ENCODE measurements at places on chromosomes 13 and 19. TPM values are rescaled to one million over a fixed set of nuclear protein-coding genes. Genes with fewer than 3 reads are reported as not detected.

DNA sequence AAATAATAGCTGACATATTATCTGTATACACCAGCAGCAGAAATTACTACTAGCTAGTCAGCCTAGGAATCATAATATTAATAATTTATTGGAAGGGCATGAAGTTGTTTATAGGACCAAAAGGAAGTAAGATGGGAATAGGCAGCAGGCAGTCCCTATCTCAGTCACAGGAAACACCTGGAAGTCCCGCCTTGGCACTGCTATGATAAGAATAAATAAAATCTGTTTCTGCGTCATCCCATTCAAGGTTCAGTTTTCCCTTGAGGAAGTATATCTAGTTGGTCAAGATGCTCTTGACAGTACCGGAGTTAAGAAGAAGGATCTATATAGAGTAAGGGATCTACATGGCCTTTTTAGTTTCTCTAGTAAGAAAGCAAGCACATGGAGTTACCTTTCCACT, 830.8 kb downstream of the DIAPH3 start:
- no peak for DNase-seq

DNA sequence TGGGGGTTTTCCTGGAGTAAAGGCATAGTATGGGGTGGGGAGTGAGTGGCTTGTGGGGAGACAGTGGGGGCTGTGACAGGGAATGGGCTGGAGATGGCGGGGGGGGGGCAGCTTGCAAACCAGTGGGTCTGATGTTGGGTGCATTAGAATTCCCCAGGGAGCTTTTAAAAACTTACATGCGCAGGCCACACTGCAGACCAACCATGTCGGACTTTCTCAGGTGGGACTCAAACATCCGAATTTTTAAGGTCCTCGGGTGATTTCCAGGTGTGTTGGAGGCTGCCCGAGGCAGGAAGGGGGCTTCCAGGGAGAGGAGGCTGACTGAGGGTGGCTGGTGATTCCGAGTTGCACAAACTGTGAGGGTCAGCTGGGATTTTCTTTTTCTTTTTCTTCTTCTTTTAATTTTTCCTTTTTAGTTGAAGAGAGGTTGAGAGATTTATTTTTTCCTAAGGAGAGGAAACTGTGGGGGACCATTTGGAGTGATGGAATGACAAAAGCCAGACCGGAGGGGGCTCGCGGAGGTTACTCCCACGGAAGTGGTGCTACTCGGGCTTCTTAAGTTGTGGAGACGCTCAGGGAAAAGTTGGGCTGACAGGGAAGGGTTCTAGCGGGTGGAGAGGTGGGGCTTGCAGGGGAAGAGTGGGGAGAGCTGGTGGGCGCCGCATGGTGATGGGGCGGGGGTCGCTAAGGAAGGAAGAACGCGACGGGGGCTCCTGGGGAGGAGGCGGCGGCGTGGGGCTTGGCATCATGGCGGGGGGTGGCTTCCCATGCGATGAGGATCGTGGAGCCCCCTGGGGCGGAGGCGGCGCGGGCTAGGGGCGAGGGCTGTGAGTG, 997 bp upstream of the CACNG8 start:
- no peak for DNase-seq

The DLL3 gene
- not detected for total RNA-seq

GRCh38 chr13:78679329-78679728, 20.4 kb upstream of the OBI1 start:
- DNase-seq: no peak

The TMEM272 gene
- total RNA-seq: not detected

DNA sequence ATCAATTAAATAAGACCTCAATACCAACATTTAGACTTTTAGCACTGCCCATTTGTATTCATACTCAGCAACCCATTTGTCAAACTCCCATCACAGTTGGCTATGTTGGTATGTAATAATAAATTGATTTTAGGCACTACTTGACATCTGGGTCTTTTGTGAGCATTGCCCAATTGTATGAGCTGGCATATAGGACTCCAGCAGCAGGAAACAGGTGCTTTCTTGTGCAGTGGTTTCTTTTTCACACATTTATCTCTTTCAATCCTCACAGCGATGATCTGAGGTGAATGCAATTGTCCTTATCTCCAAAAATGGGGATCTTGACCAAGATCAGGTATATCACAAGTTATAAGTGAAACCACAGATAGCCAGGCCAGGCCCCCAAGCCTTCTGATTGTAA, 96.9 kb upstream of the OXGR1 start:
- no peak for DNase-seq

DNA sequence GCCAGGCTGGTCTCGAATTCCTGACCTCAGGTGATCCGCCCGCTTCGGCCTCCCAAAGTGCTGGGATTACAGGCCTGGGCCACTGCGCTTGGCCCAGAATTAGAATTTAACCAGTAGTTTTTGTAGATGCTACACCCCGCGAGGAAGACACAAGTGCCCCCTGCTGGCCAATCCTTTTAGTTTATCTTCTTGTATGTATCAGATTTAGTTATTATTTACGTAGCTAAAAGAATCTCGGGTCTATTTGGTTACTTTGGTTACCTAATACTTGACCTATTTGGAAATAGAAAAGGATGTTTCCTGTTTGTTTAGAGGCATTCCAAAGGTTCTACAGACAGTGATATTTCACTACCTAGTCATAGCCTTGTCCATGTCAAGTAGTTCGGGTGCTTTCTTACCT, 22.0 kb downstream of the MUC16 start:
- DNase-seq: no peak

GRCh38 chr19:33402421-33403220, 29.1 kb downstream of the CEBPG start:
- peak; percentile 67 for DNase-seq

DNA sequence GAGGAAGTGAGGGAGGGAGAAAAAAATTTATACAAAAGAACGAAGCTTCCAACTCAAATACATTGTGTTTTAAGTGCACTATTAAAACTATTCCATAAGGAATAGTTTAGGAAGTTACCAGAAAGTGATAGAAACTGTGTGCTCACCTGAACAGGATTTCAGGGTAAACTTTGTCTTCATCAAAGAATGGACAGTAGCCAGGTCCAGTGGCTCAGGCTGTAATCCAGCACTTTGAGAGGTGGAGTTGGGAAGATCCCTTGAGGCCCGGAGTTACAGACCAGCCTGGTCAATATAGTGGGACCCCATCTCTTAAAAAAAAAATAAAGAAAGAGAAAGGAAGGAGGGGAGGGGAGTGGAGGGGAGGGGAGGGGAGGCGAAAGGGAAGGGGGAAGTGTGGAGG, 13.0 kb upstream of the CDADC1 start:
- DNase-seq: no peak

The CEACAM3 gene
- 1.2 TPM for total RNA-seq

DNA sequence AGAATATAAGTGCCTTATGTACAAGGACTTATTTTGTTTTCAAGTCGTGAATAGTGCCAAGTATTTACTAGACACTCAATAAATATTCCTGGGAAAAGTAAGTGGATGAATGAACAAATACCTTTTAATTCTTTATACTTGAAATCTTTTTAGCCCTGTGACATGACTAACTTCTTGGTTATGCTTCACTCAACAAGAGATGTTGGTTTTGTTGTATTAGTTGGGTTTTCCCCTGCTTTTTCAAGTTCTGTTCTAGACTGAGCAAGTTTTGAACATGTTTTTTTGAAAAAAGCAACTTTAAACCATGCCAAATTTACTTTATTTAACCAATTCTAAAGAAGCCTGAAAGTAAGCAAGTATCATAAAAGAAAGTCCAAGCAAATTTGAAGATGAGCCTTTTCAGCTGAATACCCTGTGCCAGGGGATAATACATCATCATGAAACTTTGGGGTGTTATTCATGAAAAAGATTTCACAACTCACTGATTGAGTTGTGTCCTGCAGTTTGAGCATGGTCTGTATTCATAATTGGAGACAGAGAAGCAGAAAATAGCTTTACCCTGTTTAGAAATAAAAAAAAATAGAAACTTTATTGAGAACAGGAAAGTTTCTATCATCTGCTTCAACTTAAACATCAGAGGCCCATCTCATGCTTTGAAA, 11.1 kb downstream of the LMO7 start:
- no peak for DNase-seq

The MYO1F gene
- total RNA-seq: 106 TPM

The KLK3 gene
- not detected for total RNA-seq

The CEACAM8 gene
- total RNA-seq: not detected

GRCh38 chr13:110985541-110985940, 70.7 kb upstream of the ANKRD10 start:
- no peak for DNase-seq

DNA sequence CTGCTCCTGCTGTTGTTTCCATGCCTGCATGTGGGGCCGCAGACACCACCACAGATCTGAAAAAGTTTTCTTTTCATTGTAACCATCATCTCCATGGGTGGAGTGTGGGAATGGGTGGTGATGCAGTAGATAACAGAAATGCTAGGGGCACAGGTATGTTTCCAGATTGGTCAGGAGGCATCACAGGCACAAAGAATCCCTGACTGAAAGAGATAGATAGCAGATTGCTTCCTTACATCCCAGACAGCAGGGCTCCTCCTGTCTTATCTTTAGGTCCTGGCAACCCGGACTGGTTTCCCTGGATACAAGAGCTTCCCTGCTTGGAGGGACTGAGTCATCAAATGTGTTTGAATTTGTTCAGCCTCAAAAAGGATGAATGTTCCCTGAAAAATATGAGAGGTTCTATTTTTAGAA, 1937.6 kb downstream of the PCDH9 start:
- no peak for DNase-seq

DNA sequence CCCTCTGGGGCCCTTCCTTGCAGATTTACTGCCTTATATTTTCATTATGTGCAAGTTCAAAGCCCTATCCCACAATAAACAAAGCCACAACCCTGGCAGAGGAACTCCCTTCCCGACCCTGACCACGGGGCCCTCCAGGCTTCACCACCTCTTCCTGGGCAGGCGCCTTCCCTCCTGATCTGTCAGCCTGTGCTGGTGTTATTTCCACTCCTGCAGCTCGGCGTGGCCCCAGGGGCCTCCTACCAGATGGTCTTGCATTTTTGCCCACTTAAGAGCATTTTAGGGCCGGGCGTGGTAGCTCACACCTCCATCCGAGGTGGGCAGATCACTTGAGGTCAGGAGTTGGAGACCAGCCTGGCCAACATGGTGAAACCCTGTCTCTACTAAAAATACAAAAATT, 22.8 kb downstream of the SLC15A1 start:
- DNase-seq: no peak

DNA sequence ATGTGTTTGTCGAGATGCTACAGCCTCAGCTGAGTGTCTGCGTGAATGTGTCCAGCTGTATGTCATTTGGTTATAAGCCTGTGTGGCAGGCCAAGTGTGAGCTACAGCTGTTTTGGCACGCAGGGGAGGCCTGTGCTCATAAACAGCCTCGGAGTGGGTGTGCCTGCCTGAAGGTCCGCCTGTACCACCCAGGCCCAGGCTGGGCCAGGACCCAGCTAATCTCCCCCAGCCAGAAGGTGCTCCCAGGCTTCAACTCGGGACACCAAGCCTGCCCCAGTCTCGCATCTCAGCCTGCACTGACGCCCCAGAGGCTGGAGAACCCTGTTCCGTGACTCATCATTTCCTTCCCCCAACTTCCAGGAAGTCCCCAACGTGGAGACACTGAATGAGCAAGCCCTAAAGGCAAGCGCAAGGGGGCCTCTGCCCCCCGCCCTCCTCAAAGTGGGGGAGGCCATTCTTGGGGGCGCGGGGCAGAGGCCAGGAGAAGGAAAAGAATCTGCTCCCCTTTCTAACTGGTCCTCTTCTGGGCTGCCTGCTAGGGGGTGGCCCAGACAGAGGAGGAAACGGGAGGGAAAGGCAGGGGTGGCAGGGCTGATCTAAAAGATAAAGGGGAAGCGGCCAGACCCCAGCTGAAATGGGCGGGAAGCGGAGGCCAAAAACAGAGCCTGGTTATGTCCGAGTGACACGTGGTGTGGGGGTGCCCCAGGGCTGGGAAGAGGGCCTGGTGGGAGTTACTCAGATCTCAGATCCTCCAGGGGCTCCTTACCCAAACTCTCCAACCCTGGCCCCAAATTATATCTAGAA, 2.0 kb downstream of the SLC1A5 start:
- DNase-seq: peak; percentile 86

- no peak for DNase-seq
Measured at GRCh38 chr13:86757236-86757978, 913.8 kb upstream of the SLITRK5 start.

GRCh38 chr13:43304945-43305344, 281.6 kb downstream of the DNAJC15 start:
- DNase-seq: no peak

DNA sequence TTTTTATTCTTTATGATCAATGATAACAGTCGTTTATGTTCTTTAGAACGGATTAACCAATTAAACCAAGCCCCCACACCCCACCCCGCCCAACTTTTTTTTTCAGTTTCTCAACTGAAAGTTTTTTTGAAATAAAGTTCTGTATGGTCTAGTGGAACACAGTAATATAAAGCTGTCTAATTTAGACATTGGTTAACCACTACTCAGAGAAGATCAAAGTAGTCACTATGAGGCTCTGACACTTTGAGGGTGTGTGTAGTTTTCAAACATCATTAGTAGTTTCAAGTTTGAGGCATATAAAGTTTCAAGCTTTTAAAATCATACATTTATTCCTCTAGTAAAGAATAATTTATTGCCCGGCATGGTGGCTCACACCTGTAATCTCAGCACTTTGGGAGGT, 413.2 kb downstream of the EFNB2 start:
- no peak for DNase-seq

DNA sequence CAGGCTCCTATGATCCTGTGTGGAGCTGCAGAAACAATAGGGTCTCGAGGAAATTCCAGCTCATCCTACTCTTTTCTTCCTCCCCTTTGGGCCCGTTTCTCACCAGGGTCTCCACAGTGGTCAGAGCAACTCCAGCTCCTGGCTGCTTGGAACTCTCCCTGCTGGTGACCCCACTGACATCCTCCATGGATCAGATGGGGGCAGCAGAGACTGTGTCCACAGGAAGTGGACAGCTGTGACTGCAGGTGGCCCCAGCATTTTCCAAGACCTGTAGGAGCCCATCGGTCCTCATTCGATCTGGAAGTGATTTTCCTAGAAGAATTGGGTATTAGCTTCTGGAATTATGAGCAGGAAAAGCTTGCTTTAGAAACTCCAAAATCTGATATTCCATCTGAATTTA, 208.5 kb downstream of the ZNF536 start:
- no peak for DNase-seq

DNA sequence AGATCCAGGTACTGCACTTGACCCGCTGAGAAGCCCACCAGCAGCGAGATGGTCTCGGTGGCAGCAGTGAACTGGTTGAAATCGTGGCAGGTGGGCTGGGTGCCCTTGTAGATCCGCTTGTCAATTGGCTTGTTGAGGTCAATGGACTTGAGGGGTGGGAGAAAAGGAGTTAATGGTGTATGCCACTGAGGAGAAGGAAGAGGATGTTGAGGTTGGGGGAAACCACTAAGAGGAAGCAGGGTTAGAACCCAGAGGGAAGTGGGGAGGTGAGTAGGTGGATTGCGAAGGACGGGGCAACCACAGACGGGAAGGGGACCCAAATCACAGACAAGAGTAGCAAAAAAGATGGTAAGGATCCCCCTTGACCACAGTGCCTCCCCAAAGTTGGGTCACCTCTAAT, 1.7 kb downstream of the DMWD start:
- DNase-seq: no peak

GRCh38 chr13:21011378-21011777, 50.0 kb downstream of the LATS2 start:
- DNase-seq: no peak

The RPL18 gene
- total RNA-seq: 1,025 TPM

Data from upper lobe of right lung (tissue), 1 donor.